Activated T-cell treated with anti-CD3 and anti-CD28 coated beads, Interleukin-2, amount 50 U/mL, for 48 hours (primary cell): ENCODE measurements at places on chromosomes 5 and 9.

- no peak for DNase-seq
Measured at GRCh38 chr5:42361315-42361688, 61.9 kb upstream of the GHR start.

GRCh38 chr5:180915924-180916323 lies 17.0 kb downstream of the BTNL8 start:
- no peak for DNase-seq

- no peak for DNase-seq
Measured at GRCh38 chr9:120783602-120784047, 9.6 kb downstream of the FBXW2 start.

DNA sequence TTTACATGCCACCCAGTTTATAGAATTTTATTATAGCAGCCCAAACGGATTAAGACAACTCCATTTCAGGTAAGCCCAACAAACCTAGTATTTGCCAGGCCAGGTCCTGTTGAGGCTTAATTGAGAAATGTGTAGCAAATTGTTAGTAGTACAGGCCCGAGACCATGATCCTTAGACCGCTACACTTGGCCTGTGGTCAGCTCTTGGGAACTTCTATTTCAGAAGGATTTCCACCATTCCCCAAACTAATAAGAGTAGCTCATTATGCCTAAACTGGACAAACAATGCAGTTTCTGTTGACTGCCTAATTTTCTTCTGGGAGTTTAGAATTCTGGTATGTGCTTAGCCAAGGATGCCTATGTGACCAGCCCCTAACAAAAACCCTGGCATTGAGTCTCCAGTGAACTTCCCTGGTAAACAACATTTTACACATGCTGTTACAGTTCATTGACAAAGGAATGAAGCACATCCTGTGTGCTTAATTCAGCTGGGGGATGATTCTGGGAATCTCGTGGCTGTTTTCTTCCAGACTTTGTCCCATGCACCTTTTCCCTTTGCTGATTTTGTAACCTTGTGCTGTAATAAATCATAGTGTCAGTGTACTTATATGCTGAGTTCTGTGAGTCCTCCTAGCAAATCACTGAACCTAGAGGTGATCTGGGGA lies 5.6 kb upstream of the GPX3 start:
- no peak for DNase-seq

GRCh38 chr5:87499478-87500410 lies 87.0 kb upstream of the CCNH start:
- no peak for DNase-seq

DNA sequence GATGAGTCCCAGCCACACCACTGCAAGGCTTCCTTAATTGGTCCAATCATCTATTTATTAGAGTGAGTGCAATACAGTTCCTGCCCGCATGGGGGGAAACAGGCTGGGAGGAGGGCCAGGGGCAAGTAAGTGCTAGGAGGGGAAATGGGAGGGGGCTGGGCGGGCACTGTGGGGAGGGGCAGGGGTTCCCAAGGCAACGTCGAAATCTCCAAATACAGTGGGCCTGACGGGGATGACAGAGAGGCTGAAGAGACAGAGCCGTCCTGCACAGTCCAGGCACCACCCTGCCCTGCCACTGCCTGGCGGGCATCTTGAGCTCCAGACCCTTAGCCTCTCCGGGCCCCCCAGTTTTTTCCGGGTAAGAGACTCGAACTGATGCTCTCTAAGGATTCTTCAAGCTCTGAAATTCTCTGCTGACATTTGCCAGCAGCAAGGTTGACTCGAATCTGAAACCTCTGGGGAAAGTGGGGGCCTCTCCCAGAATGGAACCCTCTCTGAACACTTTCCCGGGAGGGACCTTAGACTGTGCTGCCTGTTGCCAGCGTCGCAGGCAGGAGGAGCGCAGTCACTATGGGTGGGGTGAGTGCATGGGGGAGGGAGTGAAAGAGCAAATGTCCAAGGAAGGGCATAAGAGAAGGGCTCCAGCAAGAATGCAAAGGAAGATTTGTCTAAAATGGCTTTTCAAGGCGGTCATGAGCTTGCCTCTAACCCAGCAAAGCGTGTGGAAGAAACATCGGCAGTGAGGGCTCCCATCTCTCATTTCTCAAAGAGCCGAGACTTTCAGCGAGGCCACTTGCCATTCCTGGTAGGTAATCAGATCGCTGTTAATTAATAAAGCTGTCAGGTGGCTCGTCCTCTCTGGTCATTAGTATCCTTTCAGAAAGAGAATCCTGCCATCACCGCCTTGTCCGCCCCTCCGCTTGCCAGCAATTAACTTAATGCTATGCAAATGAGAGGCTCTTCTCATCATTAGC lies 99.0 kb downstream of the GTF3C4 start:
- peak; percentile 76 for DNase-seq

DNA sequence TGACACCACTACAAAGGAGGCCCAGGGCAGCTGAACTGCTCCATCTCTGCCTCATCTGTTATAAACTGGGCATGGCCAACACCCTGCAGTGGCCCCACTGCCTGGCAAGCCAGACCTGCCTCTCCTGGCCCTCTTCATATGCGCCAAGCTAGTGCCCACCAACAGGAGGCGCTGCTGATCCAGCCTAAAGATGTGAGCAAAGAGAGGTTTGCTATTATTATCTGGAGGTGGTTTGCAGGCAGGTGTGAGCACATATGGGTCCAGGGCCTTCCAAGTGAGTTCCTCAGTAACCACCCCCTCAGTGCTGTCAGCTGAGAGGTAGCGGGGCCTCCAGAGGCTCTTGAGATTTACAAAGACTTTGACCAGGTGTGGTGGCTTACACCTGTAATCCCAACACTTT lies 232.2 kb downstream of the SYK start:
- DNase-seq, result peak; percentile 88

GRCh38 chr9:79570448-79571308 lies 1.1 kb upstream of the TLE4 start:
- DNase-seq, result peak; percentile 64

DNA sequence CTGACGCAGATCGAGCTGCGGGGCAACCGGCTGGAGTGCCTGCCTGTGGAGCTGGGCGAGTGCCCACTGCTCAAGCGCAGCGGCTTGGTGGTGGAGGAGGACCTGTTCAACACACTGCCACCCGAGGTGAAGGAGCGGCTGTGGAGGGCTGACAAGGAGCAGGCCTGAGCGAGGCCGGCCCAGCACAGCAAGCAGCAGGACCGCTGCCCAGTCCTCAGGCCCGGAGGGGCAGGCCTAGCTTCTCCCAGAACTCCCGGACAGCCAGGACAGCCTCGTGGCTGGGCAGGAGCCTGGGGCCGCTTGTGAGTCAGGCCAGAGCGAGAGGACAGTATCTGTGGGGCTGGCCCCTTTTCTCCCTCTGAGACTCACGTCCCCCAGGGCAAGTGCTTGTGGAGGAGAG lies 4.6 kb upstream of the PHYHD1 start:
- no peak for DNase-seq

DNA sequence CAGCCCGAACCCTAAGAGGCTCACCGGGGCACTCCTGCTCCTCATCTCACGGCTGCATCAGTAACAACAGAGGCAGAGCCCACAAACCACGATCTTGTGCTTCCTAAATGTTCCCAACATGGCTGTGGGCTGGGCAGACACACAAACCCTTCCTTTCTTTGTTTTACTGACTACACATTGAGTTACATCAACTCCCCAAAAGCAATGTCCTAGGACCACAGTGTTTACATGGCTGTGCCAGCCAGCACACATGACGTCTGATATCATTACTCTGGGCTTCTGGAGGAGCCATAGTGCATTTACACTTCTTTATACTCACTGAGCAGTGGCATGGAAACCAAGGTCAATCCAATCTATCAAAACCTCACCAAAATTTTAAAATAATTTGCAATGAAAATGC lies 101.4 kb downstream of the LHFPL2 start:
- DNase-seq, result no peak

GRCh38 chr5:141732417-141732816 lies 50.4 kb upstream of the ARAP3 start:
- DNase-seq, result no peak

- DNase-seq, result peak; percentile 57
Measured at GRCh38 chr9:72557549-72557948, 36.1 kb downstream of the TMC1 start.

DNA sequence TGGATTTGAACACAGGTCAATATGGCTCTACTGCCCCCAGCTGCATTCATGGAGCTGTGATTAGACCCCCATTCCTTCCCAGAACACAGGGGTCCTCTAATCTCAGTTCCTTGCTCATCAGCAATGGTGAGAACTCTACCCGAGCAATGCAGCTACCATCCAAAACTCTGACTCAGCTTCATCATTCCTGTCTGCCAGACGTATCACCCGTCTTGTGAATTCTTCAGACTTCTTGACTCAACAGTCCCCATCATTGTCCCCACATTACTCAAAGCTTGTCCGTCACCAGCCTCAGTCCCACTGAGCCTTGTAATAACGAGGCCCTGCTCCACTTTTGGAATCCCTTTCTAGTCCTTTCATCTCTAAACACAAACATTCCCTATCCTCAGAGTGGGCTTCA lies 36.3 kb upstream of the STX17 start:
- DNase-seq, result no peak

GRCh38 chr9:75235632-75236031 lies 147.3 kb downstream of the OSTF1 start:
- DNase-seq, result no peak

DNA sequence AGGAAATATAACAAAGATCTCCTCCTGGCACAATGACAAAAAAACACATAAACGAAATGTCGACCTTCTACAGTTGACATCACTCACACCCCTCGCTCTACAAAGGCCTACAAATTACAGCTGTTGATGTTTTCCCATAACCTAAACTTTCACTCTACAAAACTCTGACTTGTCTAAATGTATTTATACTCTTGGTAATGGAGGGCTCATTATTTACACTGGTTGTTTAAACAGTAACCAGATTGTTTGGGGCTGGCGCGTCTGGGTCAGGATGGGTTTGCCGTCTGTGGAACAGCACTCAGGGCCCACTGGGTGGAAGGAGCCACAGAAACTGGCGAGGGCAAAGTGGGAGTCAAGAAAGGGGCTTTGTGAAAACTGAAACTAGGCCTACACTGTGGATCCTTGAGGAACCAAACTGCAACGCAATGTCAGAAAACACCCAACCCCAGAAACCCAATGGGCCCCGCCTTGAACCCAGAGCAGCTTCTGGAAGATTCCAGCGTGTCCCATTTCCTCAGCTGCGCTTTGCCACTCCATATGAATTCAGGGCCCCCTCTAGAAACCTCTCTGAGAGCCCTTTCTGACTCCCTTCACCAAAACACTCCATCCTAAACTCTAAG lies 136.7 kb downstream of the ROR2 start:
- no peak for DNase-seq

DNA sequence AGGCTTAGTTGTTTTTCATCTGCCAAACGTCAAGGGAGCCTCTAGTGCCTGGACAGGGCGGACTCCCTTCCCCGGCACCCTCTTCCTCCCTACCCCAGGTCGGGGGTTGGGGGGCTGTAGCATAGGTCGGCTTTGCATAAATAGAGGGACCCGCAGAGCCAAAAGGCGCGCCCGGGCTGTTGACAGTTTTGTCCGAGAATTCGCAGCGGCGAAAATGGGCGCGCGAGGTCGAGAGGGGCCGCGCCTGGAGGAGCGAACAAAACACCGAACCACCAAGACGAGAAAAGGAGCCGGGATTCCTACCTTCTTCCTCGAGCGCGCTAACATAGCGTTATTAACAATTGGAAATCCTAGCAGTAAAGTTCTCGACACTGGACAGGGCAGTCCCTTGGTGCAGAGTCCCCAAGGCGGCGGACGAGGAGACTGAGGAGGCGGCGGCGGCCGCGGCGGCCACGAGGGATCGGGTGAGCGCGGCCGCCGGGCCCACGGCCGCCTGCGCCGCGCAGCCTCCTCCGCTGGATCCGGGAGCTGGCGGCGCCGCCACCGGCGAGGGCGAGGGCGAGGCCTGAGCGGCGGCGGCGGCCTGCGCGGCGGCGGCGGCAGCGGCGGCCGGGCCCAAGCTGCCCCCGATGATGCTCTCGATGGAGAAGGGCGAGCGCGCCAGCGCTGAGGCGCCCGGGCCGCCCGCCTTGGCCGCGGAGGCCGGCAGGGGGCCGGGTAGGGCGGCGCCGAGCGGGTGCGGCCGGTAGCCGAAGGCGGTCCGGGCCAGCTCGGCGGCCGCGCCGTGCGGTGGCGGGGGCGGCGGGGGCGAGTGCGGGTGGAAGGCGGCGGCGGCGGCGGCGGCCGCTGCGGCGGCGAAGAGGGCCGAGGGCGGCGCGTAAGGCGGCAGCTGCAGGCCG lies 1.7 kb downstream of the FOXD1 start:
- DNase-seq, result peak; percentile 29

DNA sequence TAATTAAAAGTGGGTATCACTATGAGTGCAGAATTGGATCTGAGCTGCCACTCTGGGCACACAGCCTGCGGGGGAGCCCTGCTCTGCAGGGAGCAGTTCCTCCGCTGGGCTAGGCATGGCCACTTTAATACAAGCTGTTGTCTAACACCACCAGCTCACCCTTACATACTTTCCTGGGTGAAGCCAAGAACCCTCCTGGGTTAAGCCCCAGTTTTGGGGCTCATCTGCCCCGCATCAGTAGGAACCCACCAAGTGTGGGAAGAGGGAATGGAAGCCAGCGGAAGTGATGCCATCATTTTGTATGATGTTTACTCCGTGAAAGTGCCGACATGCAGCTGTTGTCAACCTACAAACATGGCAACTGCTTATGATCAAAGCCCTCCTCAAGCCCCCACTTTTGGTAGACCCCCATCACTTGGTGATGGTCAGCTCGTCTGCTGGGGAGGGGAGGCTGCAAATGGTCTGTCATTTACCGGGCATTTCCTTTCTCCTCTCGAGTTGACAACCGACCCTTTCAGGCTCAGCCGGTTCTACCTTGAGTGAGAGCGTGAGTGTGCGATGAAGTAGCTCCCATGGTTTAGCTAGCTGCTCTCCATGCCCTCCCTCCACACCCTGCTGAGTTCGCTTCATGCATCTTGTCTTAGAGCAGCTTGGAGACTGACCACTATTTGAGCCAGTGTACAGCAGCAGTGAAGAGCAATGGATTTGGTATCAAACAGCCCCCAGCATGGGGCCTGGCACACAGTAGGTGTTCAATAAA lies 95.3 kb upstream of the IER5L start:
- no peak for DNase-seq

DNA sequence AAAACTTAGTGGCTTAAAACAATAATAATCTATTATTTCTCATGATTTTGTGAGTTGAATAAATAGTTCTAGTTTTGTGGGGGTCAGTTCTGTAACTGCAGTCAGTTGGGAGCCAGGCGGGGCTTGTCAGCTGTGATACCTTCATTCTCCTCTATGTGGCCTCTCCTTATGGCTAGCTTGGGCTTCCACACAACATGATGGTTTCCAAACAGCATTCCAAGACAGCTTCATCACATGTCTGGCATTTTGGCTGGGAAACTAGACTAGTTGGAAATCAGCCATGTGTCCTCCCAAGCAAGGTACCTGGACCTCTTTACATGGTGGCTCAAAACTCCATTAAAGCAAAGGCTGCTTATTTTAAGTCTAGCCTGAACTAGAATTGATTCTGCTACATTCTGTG lies 61.4 kb upstream of the RANBP3L start:
- no peak for DNase-seq
